ENCODE measurements at places on chromosomes 16 and 17.
A peak's percentile ranks its signal among the peaks of the same experiment; 100 is the strongest.

DNA sequence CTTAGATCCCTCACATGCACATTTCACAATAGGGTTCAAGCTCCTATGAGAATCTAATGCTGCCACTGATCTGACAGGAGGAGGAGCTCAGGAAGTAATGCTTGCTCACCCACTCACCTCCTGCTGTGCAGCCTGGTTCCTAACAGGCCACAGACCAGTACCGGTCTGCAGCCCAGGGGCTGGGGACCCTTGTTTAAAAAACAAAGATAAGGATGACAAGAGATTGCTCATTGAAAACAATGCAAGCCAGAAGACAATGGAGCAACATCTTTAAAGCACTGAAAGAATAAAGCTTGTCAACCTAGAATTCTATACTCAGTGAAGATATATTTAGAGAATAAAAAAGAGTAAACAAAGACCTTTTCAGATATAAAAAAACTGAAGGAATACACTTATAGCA lies 22.8 kb upstream of the FA2H start:
- no peak for DNase-seq

GRCh38 chr17:34207572-34207971 lies 47.5 kb upstream of the CCL2 start:
- no peak for DNase-seq

DNA sequence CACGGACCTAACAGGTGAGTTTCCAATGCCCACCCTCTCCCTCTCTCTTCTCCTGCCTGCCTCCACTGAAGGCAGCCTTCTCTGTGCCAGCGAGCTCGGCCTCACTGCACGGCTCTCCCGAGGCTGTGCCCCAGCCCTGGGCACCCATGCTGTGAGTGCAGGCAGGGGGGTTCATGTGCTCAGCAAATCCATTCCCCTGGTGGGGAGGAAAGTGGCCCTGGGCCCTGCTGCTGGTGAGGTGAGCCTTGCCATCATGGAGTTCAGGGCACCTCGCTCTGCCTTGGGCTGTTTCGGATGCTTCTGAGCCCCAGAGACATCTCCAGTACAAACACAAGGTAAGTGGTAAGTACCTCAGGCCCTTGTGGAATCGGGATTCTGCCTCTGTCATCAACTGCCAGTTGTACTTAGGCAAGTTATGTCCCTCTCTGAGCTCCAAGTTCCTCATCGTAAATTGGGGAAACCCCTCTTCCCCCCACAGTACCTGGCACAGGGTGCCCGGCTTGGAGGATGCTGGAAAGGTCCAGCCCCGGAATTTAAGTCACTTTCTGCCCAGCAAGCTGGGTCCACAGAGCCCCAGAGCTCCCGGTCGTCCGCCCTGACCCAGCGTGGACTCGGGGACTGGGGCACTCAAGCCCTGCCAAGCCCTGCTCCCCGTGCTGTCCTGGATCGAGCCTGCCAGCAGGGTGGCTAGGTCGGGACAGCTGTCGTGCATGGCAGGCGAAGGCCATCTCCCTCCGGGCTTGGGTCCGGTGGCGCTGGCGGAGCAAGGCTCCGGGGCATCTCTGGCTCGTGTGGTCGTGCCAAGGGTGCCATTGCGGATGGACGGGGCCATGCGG lies 684 bp upstream of the NUDT16L1 start:
- no peak for DNase-seq

DNA sequence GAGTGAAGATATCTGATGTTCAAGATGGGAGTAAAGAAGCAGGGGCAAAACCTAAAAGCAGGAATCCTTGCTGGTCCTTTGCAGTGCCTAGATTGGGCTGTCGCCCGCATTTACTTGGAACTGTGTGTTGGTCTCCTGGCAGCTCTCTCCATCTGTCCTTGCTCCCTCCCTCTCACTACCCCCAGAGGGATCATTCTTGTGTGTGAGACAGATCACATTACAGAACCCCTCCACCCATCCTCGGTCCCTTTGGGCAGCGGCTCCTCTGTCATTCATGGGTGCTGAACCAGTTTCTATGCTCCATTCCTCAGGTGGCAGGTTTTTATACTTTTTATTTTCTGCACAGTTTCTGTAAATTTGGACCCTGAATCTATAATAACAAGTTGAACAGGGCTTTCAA lies 99.4 kb upstream of the MYOCD start:
- DNase-seq, result no peak

GRCh38 chr17:62755141-62755851 lies 52.8 kb downstream of the MARCHF10 start:
- DNase-seq, result no peak

DNA sequence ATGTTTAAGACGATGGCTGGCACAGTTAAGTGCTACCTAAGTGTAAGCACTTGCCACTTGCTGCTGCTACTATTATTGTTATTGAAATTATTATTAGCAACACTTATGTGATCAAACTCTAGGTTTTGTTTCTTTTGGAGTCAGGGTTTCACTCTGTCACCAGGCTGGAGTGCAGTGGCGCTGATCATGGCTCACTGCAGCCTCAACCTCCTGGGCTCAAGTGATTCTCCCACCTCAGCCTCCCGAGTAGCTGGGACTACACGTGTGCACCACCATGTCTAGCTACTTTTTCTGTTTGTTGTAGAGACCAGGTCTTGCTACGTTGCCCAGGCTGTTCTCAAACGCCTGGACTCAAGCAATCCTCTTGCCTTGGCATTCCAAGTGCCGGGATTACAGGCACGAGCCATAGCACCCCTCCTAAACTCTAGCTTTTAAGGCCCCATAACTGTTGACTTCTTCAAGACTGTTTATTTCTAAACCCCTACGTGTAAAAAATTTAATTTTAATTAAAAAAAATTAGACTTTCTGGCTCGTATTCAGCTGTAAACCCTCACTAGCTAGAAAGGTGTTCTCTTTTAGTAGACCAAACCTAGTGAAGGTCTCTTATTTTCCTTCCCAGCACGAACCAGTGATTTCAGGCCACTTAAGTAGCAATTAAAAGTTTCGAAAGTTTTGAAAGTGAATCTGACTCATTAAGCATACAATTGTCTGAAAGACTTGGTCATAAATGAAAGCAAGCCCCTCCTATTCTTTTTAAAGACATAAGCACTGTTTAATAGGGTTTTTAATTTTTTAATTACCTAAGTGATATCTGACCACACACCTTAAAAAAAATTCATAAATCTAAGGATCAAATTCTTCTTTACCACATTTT lies 11.7 kb upstream of the SCNN1B start:
- no peak for DNase-seq

DNA sequence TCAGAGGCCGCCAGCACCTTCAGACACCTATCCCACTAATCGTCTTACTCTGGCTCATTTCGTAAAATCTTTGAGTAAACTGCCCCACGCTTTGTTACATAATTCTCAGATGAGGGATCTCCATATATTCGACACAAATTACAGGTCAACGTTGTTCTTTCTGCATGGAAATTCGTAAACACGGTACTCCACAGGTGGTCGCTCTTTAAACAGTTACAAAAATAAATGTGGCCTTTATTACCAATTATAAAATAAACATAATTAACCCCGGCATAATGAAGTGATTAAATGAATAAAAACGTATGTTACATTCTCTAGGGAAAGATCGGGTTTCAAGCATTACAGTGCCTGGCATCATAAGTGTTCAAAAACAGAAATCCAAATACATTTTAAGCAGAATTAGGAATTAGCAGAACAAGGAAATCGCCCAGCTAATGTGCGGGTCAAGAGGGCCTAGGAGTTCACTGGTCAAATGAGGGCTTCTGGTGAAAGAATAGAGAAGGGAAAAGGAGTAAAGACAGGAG lies 943 bp upstream of the PIP4K2B start:
- DNase-seq, result no peak

- no peak for DNase-seq
These were observed 6.2 kb downstream of the NT5M start for GRCh38 chr17:17309356-17309755.

- DNase-seq, result peak; percentile 99
These were observed 32.1 kb upstream of the FBXW10B start for GRCh38 chr17:15651583-15652110.

DNA sequence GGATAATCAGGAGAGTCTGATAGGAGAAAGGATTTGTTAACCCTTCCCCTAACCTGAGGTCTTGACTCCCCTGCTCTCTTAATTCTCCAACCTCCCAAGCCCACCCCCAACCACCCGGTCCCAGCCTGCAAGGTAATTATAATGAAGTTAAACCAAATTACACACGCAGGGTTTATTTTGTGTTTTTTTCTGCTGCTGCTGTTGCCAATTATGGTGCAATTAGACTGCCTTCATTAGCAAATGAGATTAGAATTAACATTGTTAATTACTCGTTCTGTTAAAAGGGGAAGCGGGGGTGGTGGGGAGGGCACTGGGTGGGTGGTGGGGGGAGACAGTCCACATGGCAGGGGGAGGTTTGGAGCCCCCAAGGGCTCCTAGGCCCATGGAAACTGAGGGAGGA lies 128.9 kb downstream of the CCT6B start:
- no peak for DNase-seq

- DNase-seq, result peak; percentile 91
These were observed 3.7 kb upstream of the PGS1 start for GRCh38 chr17:78374631-78375274.

GRCh38 chr16:79301051-79301450 lies 299.5 kb downstream of the MAF start:
- no peak for DNase-seq

DNA sequence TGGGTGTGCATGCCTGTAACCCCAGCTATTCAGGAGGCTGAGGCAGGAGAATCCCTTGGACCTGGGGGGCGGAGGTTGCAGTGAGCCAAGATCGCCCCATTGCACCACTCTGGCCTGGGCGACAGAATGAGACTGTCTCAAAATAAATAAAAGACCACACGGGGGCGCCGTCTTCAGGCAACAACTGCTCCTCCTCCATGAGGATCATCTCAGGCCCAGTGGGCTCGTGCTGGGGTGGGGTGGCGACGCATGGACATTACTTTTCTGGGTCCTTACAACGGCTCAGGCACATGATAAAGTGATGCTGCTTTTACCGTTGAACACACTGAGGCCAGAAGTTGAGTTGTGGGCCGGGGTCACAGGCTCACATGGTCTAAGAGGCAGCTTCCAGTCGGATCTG lies 56.2 kb downstream of the PRMT7 start:
- DNase-seq, result no peak

DNA sequence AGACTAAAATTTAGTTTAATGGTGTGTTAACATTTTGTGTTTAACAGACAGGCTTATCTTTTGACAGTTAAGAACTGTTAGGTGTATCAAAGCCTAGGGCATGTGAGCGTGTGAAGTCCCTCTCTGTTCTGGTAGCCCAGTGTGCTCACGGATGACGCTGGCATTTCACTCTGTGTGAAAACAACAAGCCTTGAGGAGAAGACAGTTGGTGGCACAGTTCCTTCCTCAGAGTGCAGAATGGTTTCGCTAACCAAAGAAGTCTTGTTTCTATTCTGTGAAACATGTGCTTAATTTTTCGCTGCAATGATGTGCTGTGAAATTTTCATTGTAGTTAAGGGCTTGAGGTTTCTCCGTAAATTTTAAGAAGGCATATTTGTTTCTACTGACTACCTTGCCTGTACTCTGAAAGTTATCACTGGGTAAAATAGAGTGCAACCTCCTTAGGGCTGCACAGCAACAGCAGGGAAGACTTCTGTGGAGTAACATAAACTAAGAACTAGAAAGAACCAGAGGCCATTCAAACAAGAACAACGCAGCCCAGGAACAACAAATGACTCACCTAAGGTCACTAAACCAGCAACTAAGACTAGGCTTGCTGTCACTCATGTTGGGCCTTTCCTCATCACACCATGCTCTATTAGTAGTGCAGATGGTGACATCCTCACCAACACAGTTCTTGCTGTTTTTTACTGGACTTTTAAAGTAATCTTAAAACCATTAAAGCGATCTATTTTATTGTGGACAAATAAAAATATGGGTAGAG lies 33.4 kb downstream of the BRD7 start:
- no peak for DNase-seq

DNA sequence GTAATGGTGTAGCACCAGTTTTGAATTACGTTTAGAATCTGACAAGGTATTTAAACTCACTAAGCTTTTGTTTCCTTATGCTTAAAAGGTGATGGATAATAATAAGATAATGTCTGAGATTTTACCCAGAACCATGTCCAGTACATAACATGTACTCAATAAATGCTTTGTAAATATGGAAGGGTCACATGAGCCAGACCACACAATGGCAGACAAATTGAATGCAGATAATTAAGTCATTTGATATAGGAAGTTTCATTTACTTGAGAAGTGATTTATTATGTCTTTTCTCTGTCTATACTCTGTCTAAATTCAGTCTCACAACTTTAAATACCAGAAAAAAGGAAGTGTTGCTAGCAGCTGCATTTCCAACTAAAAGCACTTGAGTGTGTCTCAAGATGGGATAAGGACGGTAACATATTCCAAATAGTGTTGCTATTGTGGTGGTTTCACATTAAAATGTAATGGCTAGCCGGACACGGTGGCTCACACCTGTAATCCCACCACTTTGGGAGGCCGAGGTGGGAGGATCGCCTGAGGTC lies 52.5 kb upstream of the DHX40 start:
- no peak for DNase-seq

- peak; percentile 24 for DNase-seq
These were observed 5.6 kb downstream of the CRYBA1 start for GRCh38 chr17:29252101-29252791.

DNA sequence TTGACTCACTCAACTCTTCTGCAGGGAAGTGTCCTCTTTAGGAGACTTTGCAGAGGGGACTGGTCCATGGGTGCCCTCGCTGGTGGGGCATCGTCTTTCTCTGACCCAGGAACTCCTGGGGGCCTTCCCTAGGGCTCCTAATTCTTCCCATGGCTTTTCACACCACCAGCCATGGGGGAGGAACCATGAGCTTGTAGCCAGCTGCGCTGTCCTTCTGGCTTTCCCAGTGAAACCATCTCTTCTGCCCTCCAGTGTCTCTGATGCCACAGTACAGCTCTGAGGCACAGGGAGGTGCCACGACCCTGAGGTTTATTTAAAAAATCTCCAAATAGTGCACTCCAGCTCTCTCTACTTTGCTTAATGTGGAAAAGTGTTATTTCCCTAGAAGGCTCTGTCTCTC lies 78.6 kb downstream of the SDR42E1 start:
- no peak for DNase-seq

- no peak for DNase-seq
These were observed 4.2 kb upstream of the ALOX15 start for GRCh38 chr17:4645642-4646041.

DNA sequence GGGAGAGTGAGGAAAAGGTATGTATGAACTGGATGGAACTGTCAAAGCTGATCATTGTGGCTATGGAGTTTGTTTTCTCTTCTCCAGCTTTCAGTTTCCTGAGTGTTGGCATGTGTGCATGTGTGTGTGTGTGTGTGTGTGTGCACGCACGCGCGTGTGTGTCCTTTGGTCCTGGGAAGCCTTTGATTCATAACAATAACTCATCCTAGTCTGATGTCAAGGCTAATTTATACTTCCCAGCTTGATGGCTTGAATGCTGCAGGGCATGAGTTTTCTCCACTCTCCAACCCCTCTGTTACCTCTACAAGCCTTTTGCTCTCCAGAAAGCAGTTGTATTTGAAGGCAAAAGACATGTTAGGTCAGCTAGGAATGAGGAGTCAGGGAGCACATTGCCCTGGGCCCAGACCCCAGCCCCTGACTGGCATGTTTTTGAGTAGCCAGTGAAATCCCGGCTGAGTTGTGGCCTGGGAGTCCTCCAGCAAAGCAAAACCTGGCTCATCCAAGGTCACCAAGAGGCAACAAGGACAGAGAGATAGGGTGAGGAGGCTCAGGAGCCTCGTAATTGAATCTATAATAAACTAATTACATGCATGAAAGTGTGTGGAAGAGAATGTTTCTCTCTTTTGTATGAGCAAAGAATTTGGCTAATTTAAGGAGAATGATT lies 8.9 kb upstream of the CDC42EP4 start:
- no peak for DNase-seq
